Nasal cavity respiratory epithelium epithelial cell of viscerocranial mucosa (primary cell): ENCODE measurements at places on chromosomes 12 and 14. TPM values are rescaled to one million over a fixed set of nuclear protein-coding genes. Genes with fewer than 3 reads are reported as not detected.

TMEM106C gene
- total RNA-seq, result 45.1 and 83.4 TPM in 2 replicates

HOXC6 gene
- total RNA-seq, result not detected in 2 replicates

DNAJC22 gene
- under 0.01 TPM in 1 of 2 replicates, not detected in the other for total RNA-seq

DNAH10 gene
- under 0.01 and 0.07 TPM in 2 replicates for total RNA-seq

SERPINA4 gene
- not detected in 2 replicates for total RNA-seq

FGF23 gene
- total RNA-seq, result not detected in 2 replicates
